ENCODE measurements at places on chromosomes 7 and 10.

- DNase-seq = no peak
Observed at GRCh38 chr10:31822616-31823318, 105.9 kb downstream of the ARHGAP12 start.

DNA sequence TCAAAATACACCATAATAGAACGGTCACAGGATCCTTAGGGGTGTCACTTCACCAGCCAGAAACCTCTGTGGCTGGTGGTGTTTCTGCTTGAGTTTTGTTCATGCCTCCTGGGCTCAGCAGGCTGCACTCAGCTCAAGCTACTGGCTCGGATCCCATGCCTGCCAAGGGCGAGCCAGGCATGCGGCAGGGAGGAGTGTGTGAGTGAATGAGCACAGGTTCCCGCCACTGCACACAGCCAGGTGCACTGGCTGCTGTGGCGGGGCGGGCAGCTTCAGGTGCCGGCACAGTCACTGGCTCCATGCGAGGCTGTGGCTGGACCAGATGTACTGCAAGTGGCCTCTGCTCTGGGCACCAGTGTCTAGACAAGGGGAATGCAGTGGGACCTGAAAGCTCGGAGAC, 29.5 kb downstream of the CLDN12 start:
- no peak for DNase-seq

- DNase-seq = no peak
Observed at GRCh38 chr10:132468651-132469050, 68.9 kb upstream of the INPP5A start.

DNA sequence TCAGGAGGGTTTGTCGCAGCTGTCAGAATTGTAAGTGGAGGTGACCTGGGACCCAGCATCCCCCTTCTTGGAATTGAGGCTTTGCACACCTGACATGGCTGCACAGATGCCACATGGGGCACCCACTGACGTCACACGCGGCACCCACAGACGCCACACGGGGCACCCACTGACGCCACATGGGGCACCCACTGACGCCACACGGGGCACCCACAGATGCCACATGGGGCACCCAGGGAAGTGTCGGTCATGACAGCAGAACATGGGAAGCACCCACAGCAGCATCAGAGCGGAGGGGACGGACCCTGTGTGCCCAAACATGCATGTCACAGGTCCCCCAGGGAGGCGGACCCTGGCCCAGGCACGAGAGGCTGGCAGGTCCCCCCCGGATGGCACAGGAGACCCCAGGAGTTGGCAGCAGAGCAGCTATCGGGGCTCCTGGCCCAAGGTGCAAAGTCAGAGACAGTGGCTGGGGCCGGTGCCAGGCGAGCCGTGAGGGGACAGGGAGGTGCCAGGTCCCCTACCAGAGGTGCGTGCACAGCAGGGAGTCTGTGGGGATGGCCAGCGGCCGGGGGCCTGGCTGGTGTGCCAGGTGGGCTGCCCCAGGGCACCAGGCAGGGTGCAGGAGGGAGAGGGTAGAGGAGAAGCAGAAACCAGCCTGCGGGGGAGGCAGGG, 21.1 kb downstream of the KNDC1 start:
- no peak for DNase-seq

- DNase-seq = no peak
Observed at GRCh38 chr10:71453186-71453585, 56.5 kb downstream of the CDH23 start.

DNA sequence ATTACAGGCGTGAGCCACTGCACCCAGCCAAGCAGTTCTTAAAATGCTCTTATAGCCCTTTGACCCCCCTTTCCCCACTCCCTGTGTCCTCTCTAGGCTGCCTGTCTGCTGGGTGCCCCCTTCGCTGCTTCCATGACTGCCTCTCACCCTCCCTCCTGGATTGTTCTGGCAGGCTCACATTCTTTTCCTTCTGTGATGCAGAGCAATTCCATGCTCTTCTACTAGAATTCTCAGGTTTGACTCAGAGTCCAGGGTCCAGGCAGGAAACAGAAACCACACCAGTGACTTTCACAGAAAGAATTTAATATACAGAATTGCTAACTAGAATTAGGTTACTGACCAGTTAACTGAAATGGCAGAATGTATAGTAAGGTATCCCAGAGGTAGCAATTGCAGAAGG, 244.8 kb downstream of the BAMBI start:
- DNase-seq = no peak

- no peak for DNase-seq
Observed at GRCh38 chr7:30459591-30460245, 18.9 kb downstream of the NOD1 start.

- no peak for DNase-seq
Observed at GRCh38 chr7:131603932-131604331, 47.5 kb upstream of the PODXL start.

DNA sequence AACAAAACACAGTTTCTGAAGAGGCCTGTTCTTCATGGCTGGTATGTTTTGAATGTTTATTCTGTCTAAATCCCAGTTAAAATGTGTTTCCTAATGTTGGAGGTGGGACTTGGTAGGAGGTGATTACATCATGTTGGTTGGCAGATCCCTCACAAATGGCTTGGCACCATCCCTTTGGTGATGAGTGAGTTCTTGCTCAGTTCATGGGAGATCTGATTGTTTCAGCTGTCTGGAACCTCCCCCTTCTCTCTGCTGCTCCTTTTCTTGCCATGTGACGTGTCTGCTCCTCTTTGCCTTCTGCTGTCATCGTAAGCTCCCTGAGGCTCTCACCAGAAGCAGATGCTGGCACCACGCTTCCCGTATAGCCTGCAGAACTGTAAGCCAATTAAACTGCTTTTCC, 383.6 kb upstream of the TPK1 start:
- no peak for DNase-seq

DNA sequence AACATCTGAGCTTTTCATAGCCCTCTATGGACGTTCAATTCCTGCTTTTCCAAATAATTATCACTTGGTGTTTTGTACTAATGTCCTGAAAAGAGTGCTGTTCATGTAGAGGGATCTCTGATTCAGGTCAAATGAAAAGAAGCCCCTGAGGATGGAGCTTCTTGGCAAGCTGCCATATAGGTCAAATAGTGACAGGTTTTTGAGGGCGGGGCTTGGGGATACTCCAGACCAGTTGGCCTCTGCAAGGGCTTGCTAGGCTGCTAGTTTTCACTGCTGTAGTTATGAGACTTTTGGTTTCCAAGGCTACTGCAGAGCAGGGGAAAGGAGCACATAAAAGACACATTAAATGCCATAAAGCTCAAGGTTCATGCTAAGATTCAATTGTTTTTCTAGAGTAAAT, 257.2 kb upstream of the CACNA2D1 start:
- DNase-seq = no peak

GRCh38 chr7:74051193-74051592, 23.2 kb downstream of the ELN start:
- DNase-seq = no peak

- DNase-seq = no peak
Observed at GRCh38 chr7:70037171-70037933, 439.1 kb downstream of the AUTS2 start.

DNA sequence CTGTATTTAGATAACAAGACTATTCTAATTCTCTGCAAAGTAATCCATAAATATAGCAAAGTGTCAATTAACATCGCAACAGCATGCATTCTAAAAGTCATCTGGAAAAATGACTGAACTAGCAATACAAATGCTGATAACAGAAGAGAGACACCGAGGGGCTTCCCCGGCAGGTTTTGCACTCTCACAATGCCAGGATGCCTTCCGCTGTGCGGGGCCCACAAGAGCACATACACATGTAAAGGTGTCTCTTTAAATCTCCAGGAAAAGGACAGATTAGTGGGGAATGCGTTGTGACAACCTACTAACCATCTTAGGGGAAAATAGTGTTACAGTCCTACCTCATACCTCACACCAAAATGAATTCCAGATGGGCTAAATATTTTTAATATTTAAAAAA, 86.9 kb downstream of the CXCL12 start:
- no peak for DNase-seq

GRCh38 chr7:4882169-4883032, 1.1 kb downstream of the RADIL start:
- no peak for DNase-seq

- DNase-seq = peak; percentile 80
Observed at GRCh38 chr10:110357252-110357780, 52.6 kb upstream of the SMNDC1 start.

GRCh38 chr7:55150709-55151451, 132.1 kb downstream of the EGFR start:
- no peak for DNase-seq

DNA sequence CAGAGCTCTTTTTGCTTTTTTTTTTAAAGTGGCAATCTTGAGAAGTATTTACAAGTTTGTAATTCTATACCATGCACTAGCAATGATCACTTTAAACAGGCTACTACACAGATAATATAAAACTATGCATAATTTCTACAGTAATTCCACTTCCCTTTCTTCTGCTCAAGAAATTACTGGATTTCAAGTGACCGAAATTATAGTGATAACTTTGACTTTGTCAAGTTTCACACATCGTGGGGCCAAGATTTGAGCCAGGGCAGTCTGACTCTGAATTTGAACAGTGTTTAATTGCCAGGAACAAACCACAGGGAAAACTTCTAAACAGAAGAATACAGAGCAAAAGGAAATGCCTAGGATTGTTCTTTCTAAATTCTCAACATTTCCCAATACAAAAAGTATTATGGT, 288.3 kb upstream of the MKLN1 start:
- no peak for DNase-seq

GRCh38 chr10:126049759-126050700, 153.7 kb downstream of the FANK1 start:
- DNase-seq = no peak

DNA sequence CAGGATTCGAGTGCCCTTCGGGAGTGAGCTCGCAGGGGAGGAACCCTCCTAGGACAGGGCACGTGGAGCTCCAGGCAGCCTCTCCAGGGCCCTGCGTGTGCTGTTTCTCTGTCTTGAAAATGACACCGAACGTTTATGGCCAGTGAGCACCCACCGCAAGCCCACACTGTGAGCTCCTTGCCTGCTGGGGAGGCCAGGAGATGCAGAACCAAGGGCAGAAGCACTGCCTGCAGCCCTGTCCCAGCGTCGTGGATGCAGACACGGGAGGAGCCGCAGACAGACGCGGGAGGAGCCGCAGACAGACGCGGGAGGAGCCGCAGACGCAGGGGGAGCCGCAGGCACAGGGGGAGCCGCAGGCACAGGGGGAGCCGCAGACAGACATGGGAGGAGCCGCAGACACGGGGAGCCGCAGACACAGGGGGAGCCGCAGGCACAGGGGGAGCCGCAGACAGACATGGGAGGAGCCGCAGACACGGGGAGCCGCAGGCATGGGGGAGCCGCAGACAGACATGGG, 314.4 kb downstream of the PTPRN2 start:
- no peak for DNase-seq

All from activated CD4-positive, alpha-beta memory T cell treated with anti-CD3 and anti-CD28 coated beads, Interleukin-2, amount 10 ng/mL, durations not matched to agents 7 days and 5 days (primary cell).